Urinary bladder (tissue), 4 donors: ENCODE measurements at places on chromosomes 5 and 9. TPM values are rescaled to one million over a fixed set of nuclear protein-coding genes. Genes with fewer than 3 reads are reported as not detected.

GRCh38 chr5:146529984-146530383, 14.0 kb upstream of the GPR151 start:
- DNase-seq = no peak

Gene SHC3
- total RNA-seq = 2.0 TPM

Gene OLFM1
- 21.8 TPM for total RNA-seq

Gene RANBP17
- total RNA-seq = 96.5 TPM

- no peak for DNase-seq
These were observed 6.8 kb downstream of the LMX1B start for GRCh38 chr9:126620478-126620877.

- no peak for DNase-seq
These were observed 85.2 kb upstream of the TNC start for GRCh38 chr9:115202960-115203751.
